Left lung (tissue), 14 donors: ENCODE measurements at places on chromosomes 7 and 10. TPM values are rescaled to one million over a fixed set of nuclear protein-coding genes. Genes with fewer than 3 reads are reported as not detected.

The PKD2L1 gene
- 0.37 TPM for total RNA-seq

- no peak for DNase-seq
Observed at GRCh38 chr10:7610651-7611389, 55.9 kb downstream of the ITIH5 start.

The SEMA3D gene
- total RNA-seq, result 5.5 TPM

- no peak for DNase-seq
Observed at GRCh38 chr7:150396851-150397260, 17.7 kb downstream of the ZNF775 start.

GRCh38 chr7:31776616-31777015 lies 89.6 kb downstream of the PPP1R17 start:
- no peak for DNase-seq

GRCh38 chr10:591646-592045 lies 97.8 kb downstream of the DIP2C start:
- no peak for DNase-seq

- DNase-seq, result peak; percentile 69
Observed at GRCh38 chr7:73864981-73865711, 4.2 kb downstream of the TMEM270 start.

- no peak for DNase-seq
Observed at GRCh38 chr10:92850185-92850584, 1.9 kb downstream of the EXOC6 start.

The MASTL gene
- 10.3 TPM for total RNA-seq

GRCh38 chr10:12980713-12981306 lies 20.7 kb downstream of the CCDC3 start:
- no peak for DNase-seq

GRCh38 chr10:125016123-125016522 lies 74.2 kb downstream of the ZRANB1 start:
- DNase-seq, result peak; percentile 69

The AKR1C8 gene
- 0.26 TPM for total RNA-seq

The MCU gene
- 48.8 TPM for total RNA-seq

The NKX1-2 gene
- not detected for total RNA-seq

GRCh38 chr7:150788474-150789269 lies 11.5 kb downstream of the TMEM176B start:
- DNase-seq, result no peak

DNA sequence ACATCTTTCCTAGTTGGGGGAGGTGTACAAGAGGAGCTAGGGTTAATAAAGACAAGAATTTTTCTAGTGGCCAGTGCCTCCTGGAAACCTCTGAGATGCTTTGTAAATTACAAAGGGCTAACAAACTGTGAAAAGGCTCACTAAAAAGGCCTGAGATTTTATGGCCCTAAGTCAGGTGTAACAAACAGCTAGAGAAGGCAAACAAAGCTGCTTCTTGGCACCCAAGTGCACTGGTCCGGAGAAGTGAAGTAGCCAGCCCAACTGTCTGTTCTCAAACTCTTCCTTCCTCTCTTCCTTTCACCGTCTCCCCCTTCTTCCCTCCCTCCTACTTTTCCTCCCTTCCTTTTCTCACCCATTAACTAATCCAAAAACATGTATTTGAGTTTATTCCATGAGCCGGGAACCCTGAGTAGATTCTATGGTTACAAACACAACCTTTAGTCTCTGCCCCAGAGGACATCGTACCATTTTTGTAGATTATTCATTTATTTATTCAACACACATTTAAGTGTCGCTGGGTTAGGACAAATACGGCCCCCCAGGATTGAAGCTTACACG lies 143.4 kb upstream of the PCGF5 start:
- no peak for DNase-seq

DNA sequence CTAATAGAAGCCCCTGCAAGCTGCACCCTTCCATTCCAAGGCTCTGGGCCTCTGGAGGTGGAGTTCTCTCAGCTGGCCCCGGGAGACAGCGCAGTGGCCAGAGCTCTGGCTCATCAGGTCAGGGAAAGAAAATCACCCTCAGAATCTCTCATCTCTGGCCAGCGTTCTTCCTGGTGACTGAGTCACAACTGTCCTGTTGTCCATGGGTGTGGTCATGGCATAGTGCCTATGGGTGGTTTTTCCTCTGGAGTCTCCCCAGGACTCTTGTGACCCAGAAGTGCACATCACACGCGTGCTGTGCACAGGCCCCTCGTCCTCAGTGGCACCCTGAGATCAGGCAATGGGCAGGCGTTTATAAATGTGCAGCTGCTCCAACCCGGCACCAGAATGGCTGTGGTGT lies 27.4 kb upstream of the FXYD4 start:
- DNase-seq, result no peak

The CALN1 gene
- total RNA-seq, result not detected

- DNase-seq, result no peak
Observed at GRCh38 chr7:191105-191980, 1.0 kb upstream of the FAM20C start.

DNA sequence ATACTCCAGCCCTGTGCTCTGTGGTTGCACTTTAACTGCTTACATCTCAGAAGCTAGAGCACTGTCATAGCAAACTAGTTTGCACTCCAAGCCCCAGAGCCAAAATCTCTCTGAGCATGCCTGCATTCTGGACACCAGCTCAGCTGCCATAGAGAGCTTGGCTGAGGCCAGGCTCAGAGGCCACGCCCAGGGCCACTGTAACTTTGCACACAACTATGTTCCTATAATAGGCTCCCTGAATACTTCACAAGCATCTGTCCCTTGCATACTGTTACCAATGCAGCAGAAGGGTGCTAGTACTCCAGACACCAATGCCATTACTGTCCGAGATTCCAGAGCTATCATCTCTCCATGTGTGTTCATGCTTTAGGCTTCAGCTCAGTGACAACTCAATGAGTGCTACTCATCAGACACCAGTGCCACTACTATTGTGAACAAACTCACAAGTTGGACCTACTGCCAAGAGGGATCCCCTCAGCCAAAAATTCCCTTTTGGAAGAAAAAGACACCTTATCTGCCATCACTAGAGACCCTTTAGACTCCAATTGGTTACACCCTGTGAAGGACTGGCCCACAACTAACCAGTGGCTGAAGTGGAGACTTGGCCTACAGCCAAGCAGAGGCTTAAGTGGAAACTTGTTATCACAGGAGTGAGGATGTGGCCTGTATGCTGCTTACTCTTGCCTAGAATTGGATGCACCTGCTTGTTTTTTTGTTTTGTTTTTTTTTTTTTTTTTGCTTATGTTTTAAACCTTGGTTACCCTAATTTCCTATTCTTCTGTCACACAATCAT lies 211.6 kb upstream of the MAGI2 start:
- no peak for DNase-seq

DNA sequence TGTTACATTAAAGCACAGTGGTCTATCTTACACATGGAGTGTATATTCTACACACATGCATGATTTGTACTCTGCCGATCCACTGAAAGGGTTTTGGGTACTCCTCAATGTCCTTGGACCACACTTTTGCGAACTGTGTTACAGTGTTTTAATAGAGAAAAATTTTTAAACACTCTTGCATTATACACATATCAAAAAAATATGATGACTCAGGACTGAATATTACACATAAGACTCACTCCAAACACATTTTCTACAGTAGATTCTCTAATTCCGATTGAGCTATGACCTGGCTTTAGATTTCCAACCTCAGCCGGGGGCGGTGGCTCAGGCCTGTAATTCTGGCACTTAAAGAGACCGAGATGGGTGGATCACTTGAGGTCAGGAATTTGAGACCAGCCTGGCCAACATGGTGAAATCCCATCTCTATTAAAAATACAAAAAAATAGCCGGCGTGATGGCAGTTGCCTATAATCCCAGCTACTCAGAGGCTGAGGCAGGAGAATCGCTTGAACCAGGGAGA lies 222.4 kb downstream of the CACNA2D1 start:
- DNase-seq, result no peak

DNA sequence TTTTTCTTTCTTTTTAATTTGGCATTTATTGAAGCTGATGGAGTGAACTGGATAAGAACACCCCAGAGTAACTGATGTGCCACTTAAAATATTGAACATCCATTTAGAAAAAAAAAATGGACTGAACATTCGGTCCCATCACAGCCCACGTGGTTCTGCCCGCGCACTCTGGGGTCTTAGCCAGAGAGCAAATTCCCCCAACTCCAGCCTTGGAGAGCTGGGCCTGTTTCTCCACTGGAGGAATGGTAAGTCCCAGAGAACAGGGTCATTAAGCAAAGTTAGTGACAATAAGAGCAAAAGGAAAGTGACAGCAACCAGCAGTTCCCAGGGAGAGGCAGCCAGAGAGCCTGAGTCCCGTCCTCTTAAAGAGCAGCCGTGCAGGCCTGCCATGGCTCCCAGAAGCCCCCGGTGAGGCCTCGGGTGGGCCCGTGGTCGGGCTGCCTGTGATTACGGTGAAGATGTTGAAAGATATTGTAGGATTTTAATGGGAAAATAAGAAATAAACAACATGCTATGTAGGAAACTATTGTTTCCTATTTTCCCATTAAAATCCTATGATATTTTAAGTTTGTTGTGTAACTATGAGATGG lies 487.9 kb upstream of the MKI67 start:
- no peak for DNase-seq

The CFAP43 gene
- total RNA-seq, result 7.4 TPM

DNA sequence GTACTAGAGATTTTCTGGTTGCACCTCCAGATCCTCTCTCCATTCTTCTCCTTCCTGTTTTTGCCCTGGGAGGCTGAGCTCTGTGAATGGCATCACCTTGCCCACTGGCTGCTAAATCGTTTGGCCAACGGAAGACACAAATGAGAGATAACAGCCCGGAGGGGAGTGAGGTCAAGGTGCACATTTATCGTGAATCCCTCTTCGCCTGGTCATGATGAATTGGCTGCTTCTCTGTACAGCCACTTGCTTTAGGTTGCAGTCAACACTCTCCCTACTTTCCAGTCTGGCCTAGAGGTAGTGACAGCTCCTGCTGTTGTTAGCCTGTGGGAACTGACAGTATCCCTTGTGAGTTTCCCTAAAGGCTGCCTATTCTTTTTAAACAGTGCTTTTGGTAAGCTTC lies 85.4 kb upstream of the CHCHD3 start:
- DNase-seq, result no peak

GRCh38 chr7:106392590-106392989 lies 107.8 kb upstream of the NAMPT start:
- no peak for DNase-seq
